NK-92 treated with Interleukin-12 subunit alpha and Interleukin-12 subunit beta, amount 100 ng/mL, for 24 hours (cell line): ENCODE measurements at places on chromosomes 7 and 10.
A peak's percentile ranks its signal among the peaks of the same experiment; 100 is the strongest.

GRCh38 chr7:73851410-73852338, 9.3 kb upstream of the TMEM270 start:
- DNase-seq = no peak

DNA sequence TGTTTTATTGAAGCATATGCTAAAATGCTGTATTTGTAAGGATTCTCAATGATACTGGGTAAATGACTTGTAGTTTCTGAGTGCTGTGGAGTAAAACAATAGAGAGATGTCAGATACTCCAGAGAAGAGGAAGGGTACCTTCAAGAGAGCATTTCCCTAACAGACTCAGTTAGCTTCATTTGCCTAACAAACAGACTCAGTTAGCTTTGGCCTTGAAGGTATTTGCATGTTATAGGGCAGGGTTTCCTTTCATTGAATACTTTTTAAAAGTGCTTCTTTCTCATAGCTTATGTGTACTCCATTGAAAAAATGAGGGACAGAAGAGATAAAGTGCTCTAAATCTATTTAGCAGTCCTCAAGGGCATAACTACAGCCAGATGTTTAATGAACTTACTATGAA, 101.8 kb downstream of the CHN2 start:
- no peak for DNase-seq

DNA sequence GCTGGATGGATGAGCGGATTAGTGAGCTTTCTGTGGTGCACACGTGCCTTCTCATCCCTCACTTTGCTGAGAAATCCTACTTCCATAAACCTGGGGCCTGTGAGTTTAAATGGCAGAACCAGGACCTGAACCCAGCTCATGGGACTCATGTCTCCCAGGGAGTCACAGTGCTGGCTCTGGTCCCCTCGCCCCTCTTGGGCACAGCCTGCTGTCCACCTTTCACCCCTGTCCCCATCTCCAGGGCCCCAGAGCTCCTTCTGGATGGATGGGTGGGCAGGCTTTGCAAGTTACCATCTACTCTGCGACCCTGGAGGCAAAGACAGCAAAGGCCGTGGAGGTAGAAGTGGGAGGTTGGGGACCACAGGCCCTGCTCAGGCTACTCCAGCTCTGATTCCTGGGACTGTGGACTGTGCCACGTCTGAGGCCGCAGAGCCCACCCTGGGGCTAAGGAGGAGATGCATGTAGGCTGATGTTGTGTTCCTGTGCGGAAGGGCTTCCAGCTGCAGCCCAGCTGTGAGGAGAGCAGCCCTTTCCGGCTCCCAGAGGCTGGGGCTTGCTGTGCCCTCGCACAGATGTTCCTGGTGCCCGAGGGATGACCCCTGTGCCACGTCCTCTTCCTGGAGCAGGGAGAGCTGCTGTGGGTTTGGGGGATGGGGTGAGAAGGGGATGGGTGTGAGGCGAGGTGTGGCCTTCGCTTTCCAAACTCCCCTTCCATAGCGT, 40.3 kb downstream of the PRF1 start:
- no peak for DNase-seq

GRCh38 chr10:75555323-75555722, 123.9 kb downstream of the LRMDA start:
- DNase-seq = no peak

GRCh38 chr10:98832738-98833137, 386.0 kb upstream of the HPS1 start:
- no peak for DNase-seq

DNA sequence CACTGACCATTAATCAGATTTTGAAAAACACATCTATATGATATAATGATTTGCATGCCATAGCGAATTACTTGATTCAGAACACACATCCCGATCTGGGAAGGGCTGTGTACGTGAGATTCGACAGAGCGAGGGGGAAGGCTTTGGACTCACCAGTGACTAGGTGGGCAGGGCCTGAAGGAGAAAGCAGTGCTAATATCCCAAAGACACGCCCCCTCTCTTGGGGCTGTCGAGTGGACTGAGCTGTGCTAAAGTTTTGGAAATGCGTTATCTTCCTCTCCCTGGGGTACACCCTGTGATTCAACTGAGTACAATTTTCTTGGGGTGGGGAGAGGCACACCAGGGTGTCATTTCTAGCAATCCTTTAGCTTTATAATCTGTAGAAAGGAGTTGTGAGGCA, 1.8 kb downstream of the LRRC17 start:
- DNase-seq = no peak

GRCh38 chr10:85995791-85996190, 370.8 kb downstream of the GRID1 start:
- DNase-seq = peak; percentile 6

- no peak for DNase-seq
These were observed 90.0 kb upstream of the ADRB1 start for GRCh38 chr10:113953505-113954272.

DNA sequence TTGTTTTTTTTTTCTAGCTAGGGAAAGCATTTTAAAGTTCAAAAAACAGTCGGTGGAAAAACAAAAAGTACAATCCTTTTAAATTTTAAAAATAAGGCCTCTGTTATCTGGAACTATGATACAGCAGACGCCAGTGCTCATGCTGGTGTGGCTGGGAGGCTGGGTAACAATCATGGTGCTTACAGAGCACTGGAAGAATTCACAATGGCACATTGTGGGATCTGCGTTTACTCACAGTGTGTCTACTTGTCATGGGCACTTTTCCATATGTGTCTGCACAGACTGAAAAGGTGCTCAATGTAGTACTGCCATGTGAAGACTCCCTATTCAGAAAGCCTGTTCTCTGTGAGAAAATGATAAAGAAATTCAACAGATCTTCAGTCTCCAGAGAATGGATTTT, 278.2 kb upstream of the IMMP2L start:
- DNase-seq = no peak

GRCh38 chr7:152887778-152888177, 128.2 kb downstream of the ACTR3B start:
- DNase-seq = no peak

GRCh38 chr10:88281592-88282347, 301.3 kb downstream of the RNLS start:
- DNase-seq = no peak

DNA sequence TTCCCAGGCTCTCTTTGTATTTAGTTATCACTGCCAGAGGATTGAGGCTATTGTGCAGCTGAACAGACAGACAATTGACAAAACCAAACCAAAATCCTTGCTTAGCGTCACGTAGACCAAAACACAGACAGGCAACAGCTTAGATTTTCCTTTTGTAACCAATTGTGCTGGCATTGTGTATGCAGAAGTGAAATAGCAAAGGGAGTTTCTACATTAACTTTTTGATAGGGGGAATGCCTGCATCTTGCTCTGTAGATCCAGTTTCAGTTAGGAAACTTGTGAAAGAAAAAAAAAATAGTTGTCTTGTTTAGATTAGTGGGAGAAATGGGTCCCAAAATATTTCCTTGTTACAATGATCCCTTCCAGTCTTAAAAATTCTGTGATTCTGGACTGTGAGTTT, 333.8 kb downstream of the BBS9 start:
- no peak for DNase-seq

DNA sequence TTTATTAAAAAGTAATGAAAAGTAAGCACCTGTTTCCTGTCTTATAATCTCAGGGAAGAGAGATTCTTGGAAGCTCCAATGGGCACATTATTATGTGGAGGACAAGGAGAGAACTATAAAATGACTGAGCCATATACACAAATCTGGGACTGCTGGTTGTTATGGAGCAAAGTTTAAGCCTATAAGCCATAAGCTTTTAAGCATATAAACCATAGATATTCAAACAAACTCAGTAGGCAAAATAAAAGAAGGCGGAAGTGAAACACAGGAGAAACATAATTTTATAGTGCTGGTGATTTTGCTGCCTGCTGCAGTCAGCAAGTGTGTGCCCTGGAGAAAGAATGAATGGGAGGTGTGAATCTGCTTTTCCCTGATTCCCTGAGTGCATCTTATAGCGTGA, 274.4 kb downstream of the KIF20B start:
- DNase-seq = no peak

- no peak for DNase-seq
These were observed 118.1 kb upstream of the PCBD1 start for GRCh38 chr10:71006506-71006905.

GRCh38 chr7:16811551-16811950, 6.8 kb upstream of the AGR2 start:
- DNase-seq = no peak
